Heart right ventricle (tissue), 16 donors: ENCODE measurements at places on chromosomes 3 and 15.

DNA sequence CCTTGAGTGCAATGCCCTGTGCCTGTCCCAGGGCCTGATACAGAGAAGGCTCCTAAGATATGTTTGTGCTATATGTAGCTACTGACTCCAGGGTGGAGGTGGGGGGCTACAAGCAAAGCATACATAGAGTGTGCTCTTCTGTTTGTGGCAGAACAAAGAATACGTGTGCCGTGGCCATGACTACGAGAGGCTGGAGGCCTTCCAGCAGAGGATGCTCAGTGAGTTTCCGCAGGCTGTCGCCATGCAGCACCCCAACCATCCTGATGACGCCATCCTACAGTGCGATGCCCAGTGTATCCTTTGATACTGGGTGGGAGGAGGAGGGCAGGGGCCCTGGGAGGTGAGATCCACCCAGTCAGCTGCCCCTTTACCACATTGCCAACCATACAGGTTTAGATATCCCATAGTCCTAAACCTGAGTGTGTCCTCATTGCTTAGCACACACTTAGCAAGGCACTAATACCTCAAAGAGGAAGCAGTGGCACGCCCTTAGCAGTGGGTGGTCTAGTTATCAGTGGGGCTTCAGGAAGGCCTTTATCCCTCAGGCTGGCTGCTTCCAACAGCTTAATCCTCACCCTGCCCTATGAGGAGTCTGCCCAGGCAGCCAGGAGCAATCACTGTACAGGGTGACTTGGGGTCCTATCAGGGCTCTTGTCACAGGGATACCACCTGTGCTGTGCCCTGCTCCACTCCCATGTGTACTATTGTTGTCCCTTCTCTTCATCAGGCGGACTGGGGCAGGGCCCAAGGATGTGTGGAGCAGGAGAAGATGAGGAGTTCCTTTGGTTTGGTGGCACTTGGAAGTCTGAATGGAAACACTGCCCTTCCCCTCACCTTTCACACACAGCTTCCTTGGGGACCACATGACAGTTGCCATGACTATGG lies 30.1 kb upstream of the MANF start:
- no peak for DNase-seq

DNA sequence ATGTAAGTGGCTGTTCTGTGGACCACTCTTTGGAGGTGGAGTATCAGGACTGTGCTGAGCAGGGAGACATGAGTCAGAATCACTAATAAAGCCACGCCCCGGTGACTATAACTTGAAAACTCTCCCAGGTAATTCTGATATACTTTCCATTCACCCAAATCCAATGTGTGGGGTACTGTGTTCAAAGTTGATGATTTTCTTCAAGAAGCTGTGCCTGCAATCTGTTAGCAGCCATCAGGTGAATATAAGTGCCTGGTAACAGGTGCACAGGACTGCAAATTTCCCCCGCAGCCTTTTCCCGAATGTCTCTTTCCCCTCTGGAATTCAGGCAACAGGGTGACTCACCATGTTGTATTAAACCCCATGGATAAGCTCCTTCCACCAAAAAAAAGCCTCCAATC lies 17.0 kb downstream of the MAGI1 start:
- DNase-seq, result no peak

GRCh38 chr3:122271246-122271898 lies 53.7 kb upstream of the CSTA start:
- DNase-seq, result no peak

DNA sequence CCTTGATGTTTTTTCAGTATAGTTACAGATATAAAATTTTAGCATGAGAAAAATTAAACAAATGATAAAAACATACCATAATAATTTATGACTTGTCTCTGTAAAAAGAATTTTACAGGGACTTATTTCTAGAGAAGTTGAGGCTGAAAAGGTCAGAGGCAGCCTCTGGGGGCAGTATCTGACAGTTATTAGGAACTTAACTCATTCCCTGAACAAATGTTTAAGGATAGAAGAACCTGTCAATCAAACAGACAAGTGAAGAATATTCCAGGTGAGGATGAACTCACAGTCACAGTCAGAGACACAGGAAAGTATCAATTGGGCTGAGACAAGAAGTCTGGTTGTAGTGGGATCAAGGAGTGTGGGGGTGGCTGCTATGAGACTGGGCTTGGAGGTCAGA lies 7.3 kb downstream of the MYLK start:
- DNase-seq, result no peak

GRCh38 chr15:92879949-92880725 lies 20.0 kb upstream of the CHD2 start:
- no peak for DNase-seq

DNA sequence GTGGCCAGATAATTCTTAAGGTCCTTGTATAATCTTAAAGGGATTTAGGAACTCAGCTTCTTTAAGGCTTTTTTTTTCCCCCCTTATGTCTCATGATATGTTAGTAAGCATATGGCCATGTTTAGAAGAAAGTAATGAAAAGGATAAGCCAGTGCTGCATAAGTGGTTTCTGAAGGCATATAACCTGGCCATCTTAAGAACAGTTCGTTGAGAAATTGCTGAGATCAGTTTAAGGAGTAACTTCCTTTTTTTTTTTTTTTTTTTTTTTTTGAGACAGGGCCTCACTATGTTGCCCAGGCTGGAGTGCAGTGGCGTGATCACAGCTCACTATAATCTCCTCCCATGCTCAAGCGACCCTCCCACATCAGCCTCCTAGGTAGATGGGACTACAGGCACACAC lies 51.7 kb downstream of the UBE2E2 start:
- no peak for DNase-seq

GRCh38 chr15:100693451-100693850 lies 91.1 kb downstream of the ASB7 start:
- DNase-seq, result no peak

- DNase-seq, result no peak
Observed at GRCh38 chr15:50933341-50933740, 24.9 kb downstream of the AP4E1 start.

GRCh38 chr15:60683156-60683555 lies 204.2 kb upstream of the ICE2 start:
- no peak for DNase-seq

GRCh38 chr3:183061391-183062172 lies 37.7 kb downstream of the MCCC1 start:
- no peak for DNase-seq

DNA sequence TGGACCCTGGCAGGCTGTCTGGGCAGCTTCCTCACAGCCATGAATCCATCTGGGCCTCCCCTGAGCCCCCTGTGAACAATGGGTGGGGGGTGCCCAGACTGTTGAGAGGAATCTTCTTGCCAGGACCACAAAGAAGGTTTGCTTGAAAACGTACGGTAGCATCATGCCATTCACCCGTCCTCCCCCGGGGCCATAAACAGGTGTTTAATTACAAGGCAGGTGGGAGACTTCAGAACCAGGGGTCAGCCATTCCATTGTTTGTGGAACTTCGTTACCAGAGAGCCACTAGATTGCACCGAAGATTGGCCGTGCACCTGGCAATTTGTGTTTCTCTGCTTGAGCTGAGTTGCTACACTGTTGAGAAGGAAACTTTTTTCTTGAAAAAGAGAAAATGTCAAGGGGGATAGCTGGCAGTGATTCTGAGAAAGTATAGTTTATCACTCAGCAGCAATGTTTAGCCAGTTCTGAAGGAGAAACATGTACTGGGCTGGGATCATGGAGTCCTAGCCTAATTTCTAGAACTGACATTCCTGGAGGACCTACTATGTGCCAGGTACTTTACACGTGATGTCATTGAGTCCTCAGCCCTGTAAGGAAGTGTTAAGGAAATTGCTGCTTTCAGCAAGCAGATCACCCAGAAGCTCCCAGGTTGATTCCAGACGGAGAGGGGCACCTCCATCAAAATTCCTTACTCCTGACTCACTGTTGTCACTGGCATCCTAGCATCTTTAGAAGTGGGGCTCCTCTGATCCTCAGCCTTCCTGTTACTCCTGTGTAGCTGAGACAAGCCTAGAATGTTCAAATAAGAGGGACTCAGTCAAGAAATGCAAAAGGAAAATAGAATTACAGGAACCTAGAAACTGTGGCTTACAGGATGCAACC lies 103.8 kb upstream of the UBE2E1 start:
- no peak for DNase-seq

DNA sequence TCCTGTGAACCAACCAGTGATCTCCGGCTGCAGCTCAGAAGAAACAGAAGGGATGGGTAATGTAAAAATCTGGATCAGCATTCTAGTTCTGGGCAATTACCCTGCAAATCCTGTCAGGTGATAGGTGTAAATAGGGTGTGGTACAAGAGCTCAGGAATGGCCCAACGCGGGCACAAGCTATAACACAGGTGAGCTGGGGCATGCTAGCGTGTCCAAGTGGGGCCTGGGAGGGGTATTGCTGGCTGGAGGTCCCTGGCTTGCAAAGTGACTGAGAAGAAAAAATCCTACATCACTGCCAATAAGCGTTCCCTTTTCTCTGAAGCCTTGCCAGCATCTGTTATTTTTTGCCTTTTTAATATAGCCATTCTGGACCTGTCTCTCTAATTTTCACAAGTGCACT lies 9.7 kb upstream of the CHST2 start:
- no peak for DNase-seq

- no peak for DNase-seq
Observed at GRCh38 chr15:33114374-33114717, 80.2 kb downstream of the FMN1 start.

DNA sequence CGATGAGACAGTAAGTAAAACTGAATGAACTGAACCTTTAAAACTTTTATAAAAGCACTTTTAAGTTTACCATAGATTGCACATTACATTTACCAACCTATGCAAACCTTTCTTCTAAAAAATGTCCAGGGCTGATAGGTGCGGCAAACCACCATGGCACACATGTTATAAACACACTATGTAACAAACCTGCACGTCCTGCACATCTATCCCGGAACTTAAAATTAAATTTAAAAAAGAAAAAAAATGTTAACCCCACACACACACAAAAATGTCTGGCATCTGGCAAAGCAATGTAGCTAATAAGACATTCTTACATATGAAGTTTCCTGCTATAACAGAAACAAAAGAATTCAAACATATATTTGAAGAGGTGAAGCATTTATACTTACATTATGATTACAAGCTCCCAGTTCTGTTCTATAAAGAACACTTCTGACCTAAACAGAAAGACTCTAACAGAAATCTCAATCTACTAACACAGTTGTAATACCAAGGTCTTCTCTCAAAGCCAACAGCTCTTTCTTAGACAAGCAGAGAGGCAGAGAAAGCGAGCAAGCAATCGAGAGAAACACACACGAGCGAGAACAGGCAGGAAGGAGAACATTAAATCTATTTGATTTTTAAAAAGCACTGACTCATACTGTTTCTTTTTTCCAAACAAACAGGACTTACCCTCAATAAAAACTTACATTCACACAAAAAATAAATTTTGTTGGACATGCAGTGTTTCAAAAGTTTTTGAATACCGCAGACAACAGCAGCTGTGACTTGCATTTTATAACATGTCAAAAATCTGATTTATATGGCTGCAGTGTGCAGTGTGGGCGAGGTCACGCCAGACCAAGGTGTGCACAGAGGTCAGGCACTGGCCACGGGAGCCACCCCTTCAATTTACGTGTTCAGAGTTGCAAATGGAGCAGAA lies at the start of gene NRG4:
TSS of gene NRG4 (minus strand) at position 798 of the 925 bp plus-strand sequence. CDS start 1,194 bp downstream, outside the sequence.
- no peak for DNase-seq

GRCh38 chr3:76028774-76029173 lies 243.4 kb upstream of the ZNF717 start:
- no peak for DNase-seq

DNA sequence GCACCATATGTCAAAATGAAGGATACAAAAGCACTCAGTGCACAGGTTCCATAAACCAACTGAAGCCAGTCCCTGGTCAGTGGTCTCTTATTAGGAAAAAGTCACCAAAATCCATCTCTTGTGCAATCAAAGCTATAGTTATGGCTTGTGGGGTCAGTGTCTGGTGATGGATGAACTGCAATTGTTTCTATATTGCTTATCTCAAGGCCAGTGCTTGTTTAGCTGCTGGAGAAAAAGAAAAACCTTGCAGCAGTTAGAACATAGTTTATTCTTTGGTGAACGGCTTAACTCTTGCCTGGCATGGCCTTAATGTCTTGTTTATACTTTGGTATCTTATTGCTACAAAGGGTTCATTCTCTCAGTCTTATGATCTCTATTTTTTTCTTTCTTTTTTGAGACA lies 2.9 kb upstream of the UQCRC1 start:
- DNase-seq, result no peak

DNA sequence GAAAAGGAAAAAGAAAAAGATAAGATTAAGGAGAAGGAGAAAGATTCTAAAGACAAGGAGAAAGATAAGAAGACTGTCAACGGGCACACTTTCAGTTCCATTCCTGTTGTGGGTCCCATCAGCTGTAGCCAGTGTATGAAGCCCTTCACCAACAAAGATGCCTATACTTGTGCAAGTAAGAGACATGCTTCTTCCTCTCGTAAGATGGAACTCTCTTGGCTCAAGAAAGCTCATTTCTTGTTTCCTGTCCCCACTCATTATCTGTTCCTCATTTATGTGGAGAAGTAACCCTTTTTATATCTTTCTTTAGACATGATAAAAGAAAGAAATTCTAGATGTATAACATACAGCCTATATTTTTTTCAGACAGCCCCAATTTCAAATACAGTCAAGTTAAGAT lies 101.4 kb downstream of the KLHL25 start:
- no peak for DNase-seq

DNA sequence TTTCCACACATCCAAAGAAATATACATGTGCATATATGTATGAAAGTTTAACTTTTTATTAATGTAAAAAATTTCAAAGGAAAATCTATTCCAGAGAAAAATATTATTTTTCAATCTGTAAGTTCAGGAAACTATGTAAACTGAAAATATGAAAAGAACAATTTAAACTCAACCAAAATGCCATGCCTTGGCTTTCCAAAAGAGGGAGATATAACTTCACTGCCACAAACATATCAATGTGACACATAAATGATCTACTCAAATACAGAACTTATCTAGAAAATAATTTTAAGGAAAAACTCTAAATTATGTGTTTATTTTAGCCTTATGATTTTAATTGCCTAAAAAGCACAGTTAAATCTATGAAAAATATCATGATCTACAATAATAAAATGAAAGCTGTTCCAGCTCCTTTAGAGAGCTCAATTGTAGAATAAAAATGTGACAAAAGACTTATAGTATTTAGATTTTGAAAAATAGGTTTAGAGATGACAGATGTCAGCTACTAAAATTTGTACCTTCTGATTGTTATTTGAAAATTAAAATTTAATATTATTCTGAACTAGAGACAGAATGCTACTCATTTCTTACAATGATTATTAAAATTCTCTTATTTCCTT lies 94.8 kb downstream of the GBE1 start:
- no peak for DNase-seq
